T-helper 17 cell (primary cell): ENCODE measurements at places on chromosomes 2 and 18.

DNA sequence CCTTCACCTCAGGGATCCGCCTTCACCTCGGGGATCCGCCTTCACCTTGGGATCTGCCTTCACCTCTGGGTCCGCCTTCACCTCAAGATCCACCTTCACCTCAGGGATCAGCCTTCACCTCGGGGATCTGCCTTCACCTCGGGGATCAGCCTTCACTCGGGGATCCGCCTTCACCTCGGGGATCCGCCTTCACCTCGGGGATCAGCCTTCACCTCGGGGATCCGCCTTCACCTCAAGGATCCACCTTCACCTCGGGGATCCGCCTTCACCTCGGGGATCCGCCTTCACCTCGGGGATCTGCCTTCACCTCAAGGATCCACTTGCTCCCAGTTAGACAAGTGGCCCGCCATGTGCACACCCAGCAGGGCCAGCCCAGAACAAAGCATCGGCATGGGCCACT, 7.3 kb downstream of the KIF1A start:
- no peak for DNase-seq

- no peak for DNase-seq
Measured at GRCh38 chr2:75074708-75075107, 116.3 kb downstream of the POLE4 start.

- no peak for DNase-seq
Measured at GRCh38 chr2:120852200-120852815, 116.6 kb downstream of the GLI2 start.

- no peak for DNase-seq
Measured at GRCh38 chr18:26746398-26746797, 119.1 kb downstream of the AQP4 start.

GRCh38 chr18:33828949-33829348, 250.9 kb downstream of the ASXL3 start:
- DNase-seq: no peak

DNA sequence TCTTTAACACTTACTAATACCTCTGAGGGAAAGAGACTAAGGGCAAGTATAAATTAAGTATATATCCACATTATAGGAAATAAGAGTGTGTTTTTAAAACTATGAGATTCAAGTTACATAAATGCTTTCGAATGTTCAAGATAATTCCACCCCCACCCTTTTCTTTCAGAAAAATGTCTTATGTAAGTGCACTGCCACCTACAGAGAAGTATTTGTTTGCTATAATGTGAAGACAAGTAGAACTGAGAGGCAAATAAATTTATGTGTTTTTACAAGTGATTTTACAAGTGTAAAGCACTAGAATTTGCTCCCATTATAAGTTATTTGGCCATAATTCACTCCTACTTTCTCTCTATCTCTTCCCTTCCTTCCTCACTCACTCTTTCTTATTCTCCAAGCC, 99.9 kb upstream of the CRACDL start:
- DNase-seq: no peak

DNA sequence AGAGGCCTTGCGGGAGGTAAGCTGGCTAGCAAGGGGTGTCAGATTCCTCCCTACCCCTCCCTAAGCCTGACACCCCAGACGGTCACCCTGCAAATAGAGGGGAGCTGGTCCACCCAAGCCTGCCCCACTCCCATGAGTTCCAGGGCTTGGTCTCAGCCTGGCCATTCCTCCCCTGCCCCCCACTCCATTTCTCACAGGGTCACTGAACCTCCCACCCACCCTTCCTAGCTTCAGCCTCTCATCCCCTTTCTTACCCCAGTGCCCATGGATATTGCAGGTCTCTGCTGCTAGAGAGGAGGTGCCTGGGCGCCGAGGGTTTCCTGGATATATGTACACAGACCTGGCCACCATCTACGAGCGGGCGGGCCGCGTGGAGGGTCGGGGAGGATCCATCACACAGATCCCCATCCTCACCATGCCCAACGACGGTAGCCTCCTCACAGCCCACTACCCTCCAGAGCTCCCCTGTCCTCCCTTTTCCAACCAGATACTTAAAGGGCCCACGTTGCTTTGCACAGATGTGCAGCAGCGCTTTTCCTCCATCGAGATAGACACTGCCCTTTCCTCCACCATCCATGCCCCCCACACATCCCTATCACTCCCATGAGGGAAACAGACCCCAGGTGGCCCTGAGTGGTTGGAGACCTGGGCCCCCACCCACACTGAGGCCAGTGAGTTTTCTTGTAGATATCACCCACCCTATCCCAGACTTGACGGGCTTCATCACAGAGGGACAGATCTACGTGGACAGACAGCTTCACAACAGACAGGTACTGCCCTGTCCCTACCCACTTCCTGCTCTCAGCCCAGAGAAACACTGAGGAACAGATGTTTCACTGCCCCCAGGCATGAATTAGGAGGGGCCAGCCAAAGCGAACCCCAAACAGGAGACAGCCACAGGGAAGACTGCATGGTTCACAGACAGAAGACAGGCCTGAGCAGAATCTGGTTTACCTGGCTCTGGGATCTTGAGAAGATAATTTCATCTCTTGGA, 15.2 kb upstream of the ANKRD53 start:
- DNase-seq: no peak

- DNase-seq: no peak
Measured at GRCh38 chr2:233117351-233117750, 57.2 kb downstream of the INPP5D start.

GRCh38 chr18:78665644-78666043, 314.0 kb upstream of the SALL3 start:
- no peak for DNase-seq

DNA sequence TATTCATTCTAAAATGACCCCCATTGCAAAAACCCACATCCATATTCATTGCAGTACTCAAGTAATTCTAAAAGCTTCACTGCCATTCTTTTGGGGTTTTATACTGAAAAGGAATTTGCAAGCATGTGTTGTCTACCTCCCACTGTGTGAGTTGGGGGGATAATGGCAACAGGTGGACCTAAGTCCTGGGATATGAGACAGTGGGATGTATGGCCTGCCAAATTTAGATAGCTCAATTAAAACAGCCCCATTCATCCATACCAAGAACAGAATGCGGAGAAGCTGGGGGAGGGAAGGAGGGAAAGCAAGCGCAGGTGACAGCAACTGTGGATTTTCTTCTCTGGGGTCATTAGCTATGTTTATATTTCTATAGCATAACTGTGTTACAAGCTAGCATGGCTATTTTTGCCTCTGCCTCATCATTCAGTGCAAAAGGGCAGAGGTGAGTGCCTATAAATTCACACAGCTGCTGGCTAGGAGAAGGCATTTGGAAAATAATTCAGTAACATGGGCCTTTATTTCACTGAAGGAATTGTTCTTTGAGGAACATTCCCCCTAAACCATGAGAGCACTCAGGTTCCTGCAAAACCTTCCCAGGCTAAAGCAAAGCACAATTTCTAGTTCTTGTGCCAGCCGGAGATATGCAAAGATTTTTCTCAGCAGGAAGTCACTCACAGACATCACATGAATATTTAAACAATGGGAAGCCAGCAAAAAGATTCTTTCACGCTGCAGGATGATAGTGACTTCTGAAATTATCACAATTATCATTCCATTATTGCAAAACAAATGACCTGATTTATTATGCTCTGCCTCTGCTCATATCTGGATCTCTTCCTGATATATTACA, 393.9 kb upstream of the ACVR2A start:
- no peak for DNase-seq

GRCh38 chr2:25453199-25453905, 111.6 kb upstream of the DNMT3A start:
- DNase-seq: no peak

- no peak for DNase-seq
Measured at GRCh38 chr2:239300242-239300641, 100.6 kb downstream of the HDAC4 start.

DNA sequence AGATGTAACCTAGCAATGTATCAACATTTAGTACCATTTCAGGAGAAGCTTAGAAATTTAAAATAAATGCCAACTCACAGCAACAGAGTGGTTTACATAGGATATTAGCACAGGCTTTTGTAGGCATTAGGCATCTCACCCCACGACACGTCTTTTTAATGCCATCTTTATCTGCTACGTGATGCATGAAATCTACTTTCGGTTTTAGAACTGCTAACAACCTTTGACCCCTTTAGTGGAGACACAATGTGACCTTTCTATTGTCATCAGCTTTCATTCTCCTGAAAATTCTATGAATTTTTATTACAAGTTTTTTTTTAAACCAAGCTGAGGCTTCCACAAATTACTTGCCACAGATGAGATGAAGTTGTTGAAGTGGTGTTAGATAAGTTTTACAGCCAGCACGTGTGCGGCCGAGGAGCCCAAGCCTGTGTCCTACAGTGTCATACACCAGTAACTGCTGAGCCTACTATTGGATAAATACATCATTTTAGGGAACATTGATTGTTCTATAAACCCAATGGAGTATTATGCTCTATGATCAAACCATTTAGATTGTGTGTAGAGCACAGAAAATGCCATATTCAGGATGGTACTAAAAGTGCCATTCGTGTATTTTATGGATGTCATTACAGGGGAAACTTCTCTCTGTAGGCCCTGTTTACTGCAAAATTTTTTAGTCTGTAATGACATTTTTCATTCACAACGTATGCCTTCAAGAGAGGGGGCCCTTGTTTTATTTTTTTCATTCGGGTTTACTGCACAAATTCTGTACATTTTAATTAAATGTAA, 151.6 kb downstream of the PTGR3 start:
- DNase-seq: no peak

DNA sequence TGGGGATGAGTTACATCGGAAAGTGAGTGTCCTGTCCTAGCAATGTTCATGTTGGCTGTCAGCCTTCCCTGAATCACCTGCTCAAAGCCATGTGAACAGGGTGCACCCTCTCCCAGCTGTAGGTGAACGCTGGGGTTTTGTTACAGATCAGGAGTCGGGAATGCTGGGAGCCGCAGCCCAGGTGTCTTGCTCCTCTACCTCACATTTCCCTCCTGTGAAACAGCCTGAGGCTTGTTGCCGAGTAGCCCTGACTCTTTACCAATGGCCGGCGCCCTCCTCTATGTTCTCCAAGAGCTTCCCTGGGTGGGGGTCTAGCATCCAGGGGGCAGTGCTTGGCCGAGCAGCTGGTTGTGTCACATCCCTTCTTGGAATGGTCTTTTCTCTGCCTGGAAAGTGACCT, 164.7 kb downstream of the SH3RF3 start:
- DNase-seq: no peak

DNA sequence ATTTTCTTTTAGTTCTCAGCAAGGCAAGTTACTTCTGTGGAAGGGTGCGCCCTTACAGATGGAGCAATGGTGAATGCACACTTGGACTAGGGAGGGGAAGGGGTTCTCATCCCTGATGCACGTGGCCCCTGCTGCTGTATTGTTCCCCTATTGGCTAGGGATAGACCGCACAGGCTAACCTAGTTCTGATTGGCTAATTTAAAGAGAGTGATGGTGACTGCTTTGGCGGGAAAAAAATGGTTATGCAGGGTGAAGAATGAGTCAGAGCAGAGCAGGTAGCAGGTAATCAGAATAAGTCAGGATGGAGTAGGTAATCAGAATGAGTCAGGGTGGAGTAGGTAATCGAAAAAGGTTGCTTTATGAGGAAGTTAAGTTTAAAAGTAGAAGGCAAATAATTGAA, 171.5 kb downstream of the MTCL1 start:
- DNase-seq: no peak

DNA sequence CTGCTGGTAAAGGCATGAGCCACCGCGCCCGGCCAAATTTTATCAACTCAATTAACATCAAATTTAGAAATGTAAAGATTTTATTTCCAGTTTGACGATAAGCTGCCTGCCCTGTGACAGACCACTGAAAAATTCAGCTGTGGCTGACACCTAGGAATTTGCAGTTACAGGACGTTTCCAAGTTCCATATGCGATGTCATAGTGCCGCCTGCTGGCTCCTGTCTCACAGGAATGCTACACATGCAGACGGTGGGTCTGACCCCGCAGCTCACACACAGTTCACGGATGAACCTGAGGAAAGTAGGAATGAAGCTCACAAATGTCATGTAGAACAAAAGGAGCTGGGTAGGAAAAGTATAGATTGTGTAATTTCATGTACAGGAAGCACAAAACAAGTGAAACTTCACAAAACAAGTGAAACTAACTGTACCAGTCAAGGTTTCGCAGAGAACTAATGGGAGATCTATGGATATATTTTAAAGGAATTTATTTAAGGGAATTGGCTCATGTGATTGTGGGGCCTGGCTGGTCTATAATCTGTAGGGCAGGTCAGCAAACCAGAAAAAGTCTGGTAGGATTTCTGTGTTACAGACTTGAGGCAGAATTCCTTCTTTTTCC, 13.2 kb upstream of the SEH1L start:
- peak; percentile 55 for DNase-seq

DNA sequence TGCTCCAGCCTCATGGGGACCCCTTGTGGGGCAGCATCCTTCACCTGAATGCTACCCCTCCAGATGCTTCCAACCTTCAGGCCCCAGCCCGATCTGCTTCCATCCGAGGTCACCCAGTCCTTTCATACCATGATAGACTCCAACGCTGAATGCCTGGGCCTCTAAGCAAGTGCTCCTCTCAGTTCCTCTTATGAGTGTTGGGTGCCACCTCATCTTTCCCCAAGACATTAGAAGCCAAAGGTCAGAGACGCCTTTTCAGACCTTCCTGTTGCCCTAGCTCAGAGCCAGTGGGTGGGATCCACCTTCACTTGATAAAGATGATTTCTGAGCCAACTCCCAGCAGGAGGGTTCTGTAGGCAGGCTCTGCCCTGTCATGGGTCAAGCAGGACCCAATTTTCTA, 174.5 kb upstream of the MGAT5 start:
- no peak for DNase-seq

DNA sequence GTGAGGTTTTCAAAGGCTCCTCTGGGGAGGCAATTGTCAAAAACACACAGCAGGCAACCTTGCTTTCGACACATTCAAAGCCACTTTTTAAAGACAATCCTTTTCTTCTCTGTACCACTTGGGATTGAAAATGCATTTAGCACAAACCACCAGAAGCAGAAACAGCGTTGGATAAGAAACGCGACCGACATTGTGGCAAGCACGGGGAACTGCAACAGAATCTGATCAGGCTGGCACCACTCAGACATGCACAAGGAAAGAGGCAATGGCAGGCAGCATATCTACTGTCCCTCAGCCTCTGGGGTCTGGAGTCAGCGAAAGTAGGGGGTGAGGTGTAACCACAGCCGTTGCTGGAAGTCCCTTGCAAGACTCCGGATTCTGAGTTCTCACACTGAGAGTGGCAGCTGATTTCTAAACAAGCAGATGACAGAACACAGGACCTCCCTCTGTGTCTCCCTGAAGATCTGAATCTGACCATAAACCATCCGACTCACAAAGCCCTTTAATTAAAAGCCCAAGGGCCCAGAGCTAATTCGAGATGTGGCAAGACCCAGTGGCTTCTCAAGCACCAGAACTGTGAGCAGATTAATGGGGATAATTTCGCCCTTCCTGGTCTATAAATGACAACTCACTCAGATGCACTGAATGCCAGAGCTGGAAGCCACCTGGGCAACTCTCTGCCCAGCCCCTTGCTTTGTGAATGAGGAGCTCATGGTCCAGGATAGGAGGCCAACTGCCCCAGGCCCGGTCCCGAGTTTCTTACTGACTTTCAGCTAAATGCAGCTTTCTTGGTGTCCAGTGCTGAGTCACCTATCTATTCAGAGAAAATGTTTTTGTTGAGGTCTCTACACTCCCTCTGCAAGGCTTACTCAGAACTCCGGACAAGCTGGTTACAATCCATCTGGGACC, 29.6 kb downstream of the CYRIA start:
- no peak for DNase-seq
